ENCODE measurements at places on chromosomes 3 and 15. TPM values are rescaled to one million over a fixed set of nuclear protein-coding genes. Genes with fewer than 3 reads are reported as not detected.

DNA sequence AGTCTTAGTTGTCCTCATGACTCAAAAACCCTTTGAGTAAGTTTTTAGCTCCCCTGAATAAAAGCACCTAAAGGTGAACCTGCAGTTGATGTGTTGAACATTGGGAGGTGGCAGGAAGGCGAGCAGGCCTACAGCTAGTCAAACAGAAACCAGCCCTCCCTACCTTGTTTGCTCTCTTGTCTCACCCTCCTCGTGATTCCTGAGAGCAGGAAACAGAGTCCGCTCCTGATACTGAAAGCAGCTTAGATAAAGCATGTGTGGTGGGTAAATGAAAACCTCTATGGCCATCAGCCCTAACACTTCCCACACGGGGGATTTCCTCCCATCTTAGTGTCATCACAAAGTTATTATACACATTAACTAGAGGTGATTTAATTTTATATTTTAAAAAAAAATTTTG is 21.8 kb upstream of the CLDN18 start:
- DNase-seq = peak; percentile 59

GRCh38 chr3:53170325-53171063 is 9.5 kb downstream of the PRKCD start:
- DNase-seq = no peak

CHRFAM7A gene
- 1.4 TPM for total RNA-seq

ZCWPW2 gene
- 1.4 TPM for total RNA-seq

DNA sequence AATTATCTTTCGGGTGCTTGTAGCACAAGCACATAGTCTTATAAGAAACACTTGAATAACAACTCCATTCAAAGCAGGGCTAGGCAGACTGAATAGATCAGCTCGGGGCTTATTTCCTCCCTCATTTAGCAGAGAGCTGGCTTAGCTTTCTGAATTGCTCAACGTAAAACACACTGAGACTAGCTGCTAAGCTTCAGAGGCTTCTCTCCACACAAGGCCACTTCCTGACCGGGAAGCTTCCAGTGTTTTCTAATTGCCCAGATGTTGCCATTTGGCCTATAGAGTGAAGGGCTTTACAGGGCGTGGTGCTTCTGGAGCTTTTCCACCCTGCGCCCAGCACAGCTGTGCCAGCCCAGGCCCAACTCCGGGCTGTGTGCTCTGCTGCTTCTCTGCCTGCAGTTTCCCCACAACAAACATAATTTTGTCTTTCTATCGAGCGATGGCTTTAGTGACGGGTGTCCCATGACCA is 16.6 kb downstream of the FAM240A start:
- DNase-seq = no peak

Data from mucosa of gallbladder (tissue), 1 donor.